Activated CD4-positive, alpha-beta T cell treated with anti-CD3 and anti-CD28 coated beads, Interleukin-2, amount 50 U/mL, for 4 hours (primary cell): ENCODE measurements at places on chromosomes 16 and 17.

GRCh38 chr16:81526935-81527334 is 82.3 kb downstream of the CMIP start:
- DNase-seq: no peak

GRCh38 chr16:30949650-30950515 is 1.0 kb downstream of the ORAI3 start:
- no peak for DNase-seq

DNA sequence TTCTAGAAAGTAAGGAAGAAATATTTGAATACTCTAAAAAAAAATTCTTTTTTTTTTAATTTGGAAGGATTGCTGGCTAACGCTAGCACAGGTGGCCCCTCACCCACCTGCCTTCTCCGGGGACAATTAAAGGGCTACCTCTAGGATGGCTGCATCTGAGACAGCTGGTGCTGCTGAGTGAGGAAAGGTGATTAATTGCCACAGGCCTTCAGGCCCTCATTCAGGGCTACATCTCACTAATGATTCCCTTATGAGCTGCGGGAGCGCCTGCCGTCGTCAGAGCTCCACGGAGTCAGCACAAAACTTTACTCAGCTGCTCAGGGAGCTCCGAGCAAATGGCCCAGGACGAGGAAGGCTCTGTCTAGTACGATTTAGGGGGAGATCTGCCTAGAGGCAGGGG is 27.0 kb upstream of the AKTIP start:
- DNase-seq: no peak

DNA sequence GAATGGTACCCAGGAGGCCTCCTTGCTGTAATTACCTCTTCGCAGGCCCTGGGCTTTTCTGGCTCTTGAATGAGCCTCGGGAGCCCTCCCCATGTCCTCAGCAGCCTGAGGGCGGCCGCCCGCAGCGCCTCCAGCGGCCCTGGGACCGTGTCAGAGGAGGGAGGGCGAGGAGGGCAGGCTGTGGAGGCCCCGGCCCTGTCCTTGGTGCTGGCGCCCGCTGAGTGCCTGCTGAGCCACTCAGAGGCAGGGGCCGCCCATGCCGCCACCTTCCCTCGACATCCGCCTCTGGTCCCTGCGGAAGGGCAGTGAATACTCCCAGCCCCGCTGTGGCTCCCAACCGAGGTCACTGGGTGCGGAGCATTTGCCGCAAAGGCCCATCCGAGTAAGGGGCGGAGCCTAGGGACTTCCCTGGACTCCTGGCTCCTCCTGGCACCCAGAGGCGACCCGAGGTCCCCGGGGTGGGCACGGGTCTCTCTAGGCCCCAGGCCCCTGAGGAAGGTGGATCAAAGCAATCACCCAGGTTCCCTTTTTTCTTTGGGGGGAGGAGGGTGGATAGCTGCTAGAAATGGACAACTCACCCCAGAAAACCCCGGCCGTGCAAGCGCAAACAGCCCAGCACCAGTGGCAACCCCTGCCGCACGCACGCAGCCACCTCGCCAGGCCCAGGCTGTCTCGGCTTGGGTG is 2.8 kb downstream of the RBFOX3 start:
- no peak for DNase-seq

- no peak for DNase-seq
Measured at GRCh38 chr16:54283725-54284318, 2.8 kb downstream of the IRX3 start.

- DNase-seq: no peak
Measured at GRCh38 chr17:54013072-54013471, 190.3 kb downstream of the KIF2B start.

DNA sequence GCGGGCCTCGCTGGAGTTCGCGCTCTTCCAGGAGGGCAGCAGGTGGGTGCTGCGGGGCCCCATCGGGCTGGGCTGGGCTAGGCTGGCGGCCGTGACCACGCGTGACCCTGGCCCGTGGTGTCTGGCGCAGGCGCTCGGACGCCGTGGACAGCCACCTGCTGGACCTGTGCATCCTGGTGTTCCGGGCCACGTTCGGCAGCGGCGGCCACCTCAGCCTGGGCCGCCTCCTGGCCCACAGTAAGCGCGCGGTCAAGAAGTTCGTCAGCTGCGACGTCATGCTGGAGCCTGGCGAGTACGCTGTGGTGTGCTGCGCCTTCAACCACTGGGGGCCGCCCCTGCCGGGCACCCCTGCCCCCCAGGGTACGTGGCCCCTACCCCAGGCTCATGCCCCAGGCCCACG is 8.0 kb upstream of the PRR35 start:
- no peak for DNase-seq

DNA sequence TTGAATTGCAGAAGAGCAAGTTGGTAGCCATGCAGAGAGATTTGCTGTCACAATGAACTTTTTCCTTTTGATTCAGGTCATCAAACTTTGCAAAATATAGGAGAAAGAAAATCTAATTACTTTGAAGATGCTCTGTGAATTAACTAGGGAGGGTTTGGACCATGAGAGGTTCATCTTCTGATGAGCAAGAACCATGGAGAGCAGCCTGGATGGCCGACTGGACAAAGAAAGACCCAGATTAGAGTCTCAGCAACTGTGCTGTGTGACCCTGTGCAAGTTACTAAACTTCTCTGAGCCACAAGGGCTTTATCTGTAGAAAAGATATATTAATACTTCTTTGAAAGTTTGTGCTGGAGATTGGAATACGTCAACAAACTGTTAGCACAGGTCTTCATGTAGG is 122.6 kb upstream of the ADAMTS18 start:
- DNase-seq: no peak

DNA sequence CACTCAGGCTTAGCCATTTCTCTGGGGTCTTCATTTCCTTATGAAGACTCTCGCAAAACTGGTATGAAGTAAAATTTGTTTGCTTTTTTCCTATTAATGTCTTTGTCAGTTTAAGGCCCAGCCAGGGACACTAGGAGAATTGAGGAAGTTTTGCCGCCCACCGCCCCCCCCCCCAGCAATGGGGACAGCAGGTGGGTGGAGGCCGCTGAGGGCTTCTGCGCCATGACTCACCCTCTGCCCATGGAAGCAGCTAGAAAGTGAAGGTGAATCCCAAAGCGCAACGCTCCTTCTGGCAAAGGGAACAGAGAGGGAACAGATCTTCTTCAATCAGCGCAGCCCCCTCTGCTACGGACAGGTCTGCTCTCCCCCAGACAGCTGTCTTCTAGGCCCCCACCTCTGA is 49.7 kb downstream of the MARF1 start:
- no peak for DNase-seq

GRCh38 chr16:26787924-26788323 is 278.8 kb upstream of the C16orf82 start:
- no peak for DNase-seq

- DNase-seq: no peak
Measured at GRCh38 chr16:28196387-28196987, 15.3 kb downstream of the XPO6 start.

- DNase-seq: no peak
Measured at GRCh38 chr17:79340333-79341221, 266.0 kb downstream of the ENGASE start.

DNA sequence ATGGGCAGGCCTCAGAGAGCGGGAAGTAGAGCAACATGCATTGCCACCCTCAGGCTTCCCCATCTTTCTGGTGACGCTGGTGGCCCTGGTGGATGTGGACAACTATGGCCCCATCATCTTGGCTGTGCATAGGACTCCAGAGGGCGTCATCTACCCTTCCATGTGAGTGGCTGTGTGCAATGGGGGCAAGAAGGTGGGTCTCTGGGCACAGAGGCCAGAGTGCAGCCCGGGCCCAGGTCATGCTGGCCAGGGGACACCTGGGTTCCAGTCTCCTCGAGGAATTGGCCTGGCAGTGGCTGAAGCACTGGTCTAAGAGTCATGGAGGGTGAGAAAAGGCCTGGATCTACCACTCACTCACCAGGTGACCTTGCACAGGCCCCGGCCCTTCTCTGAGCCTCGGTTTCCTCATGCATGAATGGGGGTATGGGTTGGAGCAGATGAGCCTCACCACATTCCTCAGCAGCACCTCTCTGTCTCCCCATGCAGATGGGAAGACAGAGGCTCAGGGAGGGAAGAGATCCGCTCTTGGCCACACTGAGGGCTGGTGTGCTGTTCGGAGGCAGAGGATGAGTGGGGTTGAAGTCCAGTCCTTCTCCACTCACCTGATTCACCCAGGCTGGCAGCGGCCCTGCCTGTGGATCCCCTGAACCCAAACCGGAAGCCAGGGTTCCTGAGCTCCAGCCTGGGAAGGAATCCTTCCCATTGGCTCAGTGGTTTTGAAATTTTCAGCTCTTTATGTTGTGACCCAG is 7.2 kb upstream of the ADGRG3 start:
- no peak for DNase-seq

DNA sequence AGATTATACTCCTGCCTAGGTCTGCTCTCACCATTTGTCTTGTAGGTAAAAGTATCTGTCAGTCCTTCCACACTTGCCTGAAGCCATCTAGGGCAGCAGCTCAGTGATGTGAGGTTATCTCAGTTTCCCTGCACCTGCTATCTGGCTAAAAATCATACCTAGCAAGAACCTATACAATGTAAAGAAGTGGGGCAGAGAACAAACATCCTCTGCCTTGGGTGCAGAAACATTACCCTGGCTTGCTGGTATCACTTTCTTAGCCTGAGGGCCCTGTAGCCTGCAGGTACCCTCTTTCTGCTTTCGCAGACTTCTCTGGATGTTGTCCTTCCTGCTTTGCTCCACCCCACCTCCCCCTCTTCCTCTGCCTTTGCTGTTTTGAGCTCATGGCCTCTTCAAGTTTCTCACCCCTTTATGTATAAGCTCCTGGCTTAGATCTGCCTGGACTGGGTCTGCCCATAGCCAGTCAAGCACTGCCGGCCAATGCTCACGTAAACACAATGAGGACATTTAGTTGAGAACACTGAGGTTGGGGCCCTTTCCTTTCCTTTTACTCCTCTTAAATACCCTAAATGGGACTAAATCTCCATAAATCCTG is 8.7 kb upstream of the SDK2 start:
- no peak for DNase-seq

DNA sequence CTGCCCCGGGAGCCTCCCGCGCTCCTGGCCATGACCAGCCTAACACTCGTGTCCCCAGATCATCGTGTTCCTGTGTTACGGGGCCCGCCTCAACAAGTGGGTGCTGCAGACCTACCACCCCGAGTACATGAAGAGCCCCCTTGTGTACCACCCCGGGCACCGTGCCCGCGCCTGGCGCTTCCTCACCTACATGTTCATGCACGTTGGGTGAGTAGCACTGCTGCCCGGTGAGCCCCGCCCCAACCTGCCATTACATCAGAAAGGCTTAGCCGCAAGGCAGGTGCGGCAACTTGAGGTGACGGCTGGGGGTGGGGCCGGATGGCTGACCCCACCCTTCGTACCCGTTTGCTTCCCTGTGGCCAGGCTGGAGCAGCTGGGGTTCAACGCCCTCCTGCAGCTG is 1.4 kb downstream of the RHBDL1 start:
- DNase-seq: no peak

- no peak for DNase-seq
Measured at GRCh38 chr17:82907797-82908542, 68.1 kb upstream of the ZNF750 start.

DNA sequence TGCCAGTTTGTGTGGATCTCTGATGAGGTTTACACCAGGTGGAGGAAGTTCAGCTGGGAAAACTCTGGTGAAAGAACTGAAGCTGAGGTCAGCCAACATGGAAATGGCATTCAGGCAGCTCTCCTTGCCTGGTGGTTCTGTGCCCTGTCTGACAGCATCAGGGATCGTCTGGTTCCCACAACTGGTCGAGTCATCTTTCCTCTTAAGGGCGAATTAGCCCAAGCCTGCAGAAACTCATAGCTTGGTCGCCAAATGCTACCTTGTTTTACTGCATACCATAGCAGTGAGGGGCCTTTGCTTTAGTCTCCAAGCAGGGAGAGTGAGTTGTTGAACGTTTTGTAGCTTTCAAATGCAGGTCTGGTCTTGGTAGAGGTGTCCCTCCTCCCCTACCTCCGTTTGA is 7.2 kb downstream of the PLCG2 start:
- no peak for DNase-seq

DNA sequence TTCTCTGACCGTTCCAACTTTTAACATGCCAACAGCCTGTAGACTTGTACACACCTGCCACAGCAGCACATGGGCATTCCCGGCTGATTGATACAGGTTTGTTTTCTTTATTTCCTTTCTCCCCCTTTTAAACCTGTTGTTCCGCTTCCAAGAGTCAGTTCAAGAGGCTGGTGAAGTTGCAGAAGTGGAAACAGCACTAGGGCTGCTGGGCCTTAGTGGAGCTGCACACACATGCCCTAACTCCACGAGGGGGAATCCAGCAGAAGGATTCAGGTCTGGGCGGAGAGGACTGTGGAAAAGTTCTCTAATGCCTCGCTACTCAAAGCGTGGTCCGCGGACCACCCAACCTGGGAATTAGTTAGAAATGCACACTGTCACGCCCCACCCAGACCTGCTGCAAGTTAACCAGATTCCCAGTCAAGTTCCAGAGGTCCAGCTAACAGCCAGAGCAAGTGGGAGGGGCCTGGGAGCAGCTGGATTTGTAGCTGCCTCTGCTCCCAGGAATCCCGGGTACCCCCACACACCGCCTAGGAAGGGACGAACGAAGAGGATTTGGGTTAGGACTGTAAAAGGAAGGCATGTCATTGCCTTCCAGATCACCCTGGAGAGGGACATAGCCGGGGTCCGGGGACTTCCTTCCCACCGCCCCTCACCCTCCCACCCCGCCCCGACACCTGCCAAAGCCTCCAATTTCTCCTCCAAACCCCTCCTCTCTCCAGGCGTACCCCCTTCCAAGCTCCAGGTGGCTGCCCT is 542 bp downstream of the SLC39A11 start:
- DNase-seq: no peak

GRCh38 chr17:75457047-75457654 is 716 bp downstream of the TMEM94 start:
- no peak for DNase-seq

- no peak for DNase-seq
Measured at GRCh38 chr17:27504188-27504995, 48.1 kb downstream of the KSR1 start.

GRCh38 chr17:74917430-74917829 is 5.6 kb downstream of the USH1G start:
- DNase-seq: no peak

GRCh38 chr16:88553739-88554138 is 16.5 kb upstream of the ZC3H18 start:
- no peak for DNase-seq

DNA sequence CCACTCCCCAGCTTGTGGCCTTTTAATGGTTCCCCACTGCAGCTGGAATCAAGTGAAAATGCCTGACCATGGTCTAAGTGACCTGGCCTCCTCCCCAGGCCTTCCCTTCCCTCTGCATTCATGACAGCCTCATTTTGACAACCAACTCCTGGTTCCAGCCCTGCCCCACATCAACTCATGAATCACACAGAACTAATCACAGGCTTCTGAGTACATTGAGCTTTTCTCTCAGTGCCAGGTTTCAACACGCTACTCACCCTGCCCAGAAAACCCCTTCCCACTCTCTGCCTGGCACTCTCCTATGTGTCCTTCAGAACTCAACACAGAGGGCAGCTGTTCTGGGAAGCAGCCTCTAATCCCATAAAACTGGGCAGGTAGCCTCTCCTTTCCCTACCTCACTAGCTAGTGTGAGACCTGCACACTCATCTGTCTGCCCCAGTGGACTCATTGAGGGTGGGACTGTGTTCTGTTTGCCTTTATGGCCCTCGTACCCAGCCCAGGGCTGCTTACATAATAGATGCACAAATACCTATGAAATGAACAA is 313.6 kb downstream of the GRIN2A start:
- DNase-seq: no peak

GRCh38 chr17:55023626-55024025 is 55.1 kb downstream of the STXBP4 start:
- no peak for DNase-seq

GRCh38 chr17:8964801-8965393 is 610 bp downstream of the PIK3R5 start:
- DNase-seq: no peak
